Tibial nerve (tissue), 4 donors: ENCODE measurements at places on chromosomes 5 and 9.
A peak's percentile ranks its signal among the peaks of the same experiment; 100 is the strongest.

- H3K36me3 ChIP-seq: no peaks in the 10 kb centered on the region
These were observed 131.9 kb downstream of the CWC27 start for GRCh38 chr5:64900618-64901017.

DNA sequence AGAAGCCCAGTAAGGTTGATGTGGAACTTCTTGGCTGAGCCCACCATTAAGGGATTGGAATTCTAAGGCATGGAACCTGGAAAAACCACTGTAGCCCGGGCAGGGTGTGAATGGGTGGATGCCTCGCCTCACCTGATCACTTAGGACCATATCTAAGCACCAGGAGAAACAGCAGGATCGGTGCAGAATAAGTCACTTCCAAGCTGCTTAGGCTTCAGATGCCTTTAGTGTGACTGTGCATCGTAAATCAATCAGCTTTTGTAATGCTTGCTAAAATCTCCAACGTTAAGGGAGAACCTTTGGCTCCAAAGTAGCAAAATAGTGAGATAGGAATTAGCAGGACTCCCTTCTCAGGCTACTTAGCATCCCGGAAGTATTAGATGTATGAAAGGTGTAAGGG is 103.9 kb upstream of the MEGF10 start:
- no peaks in the 10 kb centered on the region for H3K27me3 ChIP-seq
- no peak overlapping the region for H3K27ac ChIP-seq
- H3K4me3 ChIP-seq: no peak overlapping the region
- no peaks in the 10 kb centered on the region for H3K4me1 ChIP-seq
- no peaks in the 10 kb centered on the region for H3K36me3 ChIP-seq

- DNase-seq: no peak
- no peak overlapping the region for H3K27ac ChIP-seq
- H3K27me3 ChIP-seq: no peaks in the 10 kb centered on the region
- no peaks in the 10 kb centered on the region for H3K4me1 ChIP-seq
- H3K4me3 ChIP-seq: no peak overlapping the region
These were observed 2022.2 kb downstream of the MAT2B start for GRCh38 chr5:165527577-165527976.

DNA sequence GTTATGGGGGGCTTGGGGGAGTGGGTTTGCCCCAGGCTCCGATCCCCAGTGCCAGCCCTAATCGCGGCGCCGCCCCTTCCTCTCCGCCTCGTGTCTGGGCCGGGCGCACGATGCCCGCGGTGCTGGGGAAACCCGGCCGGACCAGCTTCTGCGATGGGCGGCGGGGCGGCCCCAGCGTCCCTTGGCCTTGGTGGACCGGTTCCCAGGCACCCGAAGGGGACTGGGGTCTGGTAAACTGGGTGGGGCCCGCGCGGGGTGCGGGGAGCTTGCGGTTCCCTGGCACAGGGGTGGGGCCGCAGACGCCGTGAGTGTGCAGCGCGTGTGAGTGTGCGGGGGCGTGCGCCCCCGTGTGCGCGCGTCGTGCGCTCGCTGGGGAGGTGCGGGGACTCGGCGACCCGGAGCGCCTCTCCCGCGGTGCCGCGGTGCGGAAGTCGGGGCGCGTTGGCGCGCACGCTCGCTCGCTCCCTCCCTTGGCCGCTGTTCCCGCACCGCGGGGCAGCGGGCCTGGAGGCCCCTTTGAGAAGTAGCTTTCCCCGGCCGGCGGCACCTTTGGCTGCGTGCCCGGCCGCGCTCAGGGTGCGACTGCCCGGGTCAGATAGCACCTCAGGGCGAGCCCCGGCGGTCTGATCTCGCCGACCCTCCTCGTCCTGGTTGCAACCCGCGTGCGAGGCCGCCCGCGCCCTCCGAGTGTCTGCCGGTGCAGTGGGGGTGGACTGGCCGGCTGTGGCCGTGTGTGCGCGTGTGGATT is 568 bp downstream of the MACIR start:
- H3K27ac ChIP-seq: peak overlapping the region; percentile 88
- DNase-seq: no peak
- no peaks in the 10 kb centered on the region for H3K36me3 ChIP-seq
- peak overlapping the region; percentile 71 for H3K4me3 ChIP-seq
- no peaks in the 10 kb centered on the region for H3K27me3 ChIP-seq
- H3K4me1 ChIP-seq: no peaks in the 10 kb centered on the region

DNA sequence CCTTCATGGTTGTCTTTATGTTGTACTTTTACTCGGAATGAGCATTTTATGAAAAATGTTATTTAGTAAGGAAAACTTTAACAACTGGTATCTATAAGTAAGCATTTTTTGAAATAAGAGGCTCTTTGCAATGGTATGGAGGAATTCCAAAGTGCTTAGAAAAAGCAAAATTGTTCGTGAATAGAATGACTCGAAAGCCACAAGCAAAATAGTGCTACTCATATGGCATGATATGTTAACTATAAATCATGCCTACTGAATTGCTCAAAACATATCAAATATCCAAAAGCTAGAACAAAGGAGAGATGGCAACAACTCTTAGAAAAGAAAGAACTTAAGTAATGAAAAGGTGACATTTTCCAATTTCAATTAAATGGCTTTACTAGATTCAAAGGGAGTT is 216.3 kb downstream of the KIAA0825 start:
- H3K27me3 ChIP-seq: no peaks in the 10 kb centered on the region
- no peak overlapping the region for H3K27ac ChIP-seq
- H3K4me3 ChIP-seq: no peak overlapping the region
- H3K4me1 ChIP-seq: no peaks in the 10 kb centered on the region
- H3K36me3 ChIP-seq: no peaks in the 10 kb centered on the region
- DNase-seq: no peak

GRCh38 chr5:4847766-4848165 is 292.4 kb upstream of the ADAMTS16 start:
- H3K4me3 ChIP-seq: no peak overlapping the region
- no peaks in the 10 kb centered on the region for H3K27me3 ChIP-seq
- H3K4me1 ChIP-seq: no peaks in the 10 kb centered on the region
- H3K27ac ChIP-seq: no peak overlapping the region

DNA sequence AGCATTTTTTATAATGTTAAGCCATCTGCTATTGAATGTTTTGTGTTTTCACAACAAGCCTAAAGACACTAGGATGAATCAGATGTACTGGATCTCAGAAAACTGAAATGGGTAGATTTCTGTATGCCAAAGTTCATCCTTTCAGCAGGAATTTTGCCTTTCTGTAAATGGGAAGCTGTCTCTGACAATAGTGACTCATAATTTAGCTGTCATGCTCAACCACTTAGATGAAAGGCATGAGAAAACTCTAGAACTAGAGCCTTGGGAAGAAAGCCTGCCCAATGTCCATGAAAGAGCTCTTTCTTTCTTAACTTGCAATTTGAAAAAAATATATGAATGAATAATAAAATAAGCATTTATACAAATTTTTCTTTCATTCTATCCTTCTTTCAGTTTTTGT is 616.0 kb upstream of the EDIL3 start:
- H3K4me1 ChIP-seq: no peaks in the 10 kb centered on the region
- no peak overlapping the region for H3K27ac ChIP-seq
- no peak for DNase-seq
- H3K27me3 ChIP-seq: no peaks in the 10 kb centered on the region
- no peaks in the 10 kb centered on the region for H3K36me3 ChIP-seq
- no peak overlapping the region for H3K4me3 ChIP-seq

DNA sequence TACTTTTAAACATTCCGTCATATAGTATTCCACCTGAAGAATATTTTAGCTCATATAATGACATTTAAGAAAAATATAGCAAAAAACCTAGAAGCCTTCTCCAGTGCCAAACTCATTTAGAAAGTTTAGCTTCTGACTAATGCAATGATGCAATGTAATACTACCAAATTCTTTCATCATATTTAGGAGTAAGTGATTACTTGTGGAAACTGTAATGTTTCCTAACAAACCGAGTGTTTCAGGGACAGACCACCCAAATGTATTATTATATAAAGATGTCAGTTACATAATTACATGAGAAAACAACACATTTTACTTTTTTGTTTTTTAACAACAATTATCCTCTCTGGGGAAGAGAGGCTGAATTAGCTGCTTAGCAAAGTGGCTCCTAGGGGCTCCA is 316.2 kb downstream of the ARL15 start:
- no peaks in the 10 kb centered on the region for H3K36me3 ChIP-seq
- no peaks in the 10 kb centered on the region for H3K27me3 ChIP-seq
- no peak overlapping the region for H3K27ac ChIP-seq
- no peak for DNase-seq

DNA sequence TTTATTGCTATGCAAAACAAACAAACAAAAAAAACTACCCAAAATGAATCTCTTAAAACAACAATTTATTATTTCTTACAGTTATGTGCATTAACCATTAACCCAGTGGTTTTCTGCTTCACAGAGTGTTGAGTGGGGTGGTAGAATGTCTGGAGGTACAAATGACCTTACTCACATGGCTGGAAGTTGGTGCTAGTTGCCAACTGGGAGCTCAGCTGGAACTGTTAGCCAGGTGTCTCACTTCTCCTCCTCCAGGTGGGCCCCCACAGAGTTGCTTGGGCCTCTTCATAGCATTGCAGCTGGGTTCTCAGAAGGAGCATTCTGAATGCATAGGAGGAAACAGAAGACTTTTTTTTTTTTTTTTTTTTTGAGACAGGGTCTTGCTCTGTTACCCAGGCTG is 10.5 kb upstream of the B4GALT1 start:
- DNase-seq: no peak
- H3K4me3 ChIP-seq: no peak overlapping the region
- H3K27me3 ChIP-seq: no peaks in the 10 kb centered on the region
- no peaks in the 10 kb centered on the region for H3K4me1 ChIP-seq

GRCh38 chr9:77588271-77588937 is 59.7 kb downstream of the GNA14 start:
- H3K27me3 ChIP-seq: no peaks in the 10 kb centered on the region
- DNase-seq: no peak
- H3K36me3 ChIP-seq: no peaks in the 10 kb centered on the region
- no peak overlapping the region for H3K27ac ChIP-seq

DNA sequence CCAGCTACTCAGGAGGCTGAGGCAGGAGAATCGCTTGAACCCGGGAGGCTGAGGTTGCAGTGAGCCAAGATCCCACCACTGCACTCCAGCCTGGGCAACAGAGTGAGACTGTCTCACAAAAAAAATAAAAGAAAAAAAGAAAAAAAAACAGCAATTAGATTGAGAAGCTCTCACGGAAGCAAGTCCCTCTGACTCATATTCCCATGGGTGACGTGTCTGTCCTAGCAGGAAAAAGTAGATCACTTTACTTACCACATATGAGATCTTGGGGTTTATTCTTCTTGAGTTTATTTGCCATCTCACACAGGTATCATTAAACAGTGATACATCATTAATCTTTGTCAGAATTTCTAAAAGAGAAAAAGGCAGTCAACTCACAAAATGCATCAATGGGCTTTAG is 62.6 kb downstream of the SUSD1 start:
- no peak overlapping the region for H3K4me3 ChIP-seq
- no peaks in the 10 kb centered on the region for H3K4me1 ChIP-seq
- no peak overlapping the region for H3K27ac ChIP-seq
- no peaks in the 10 kb centered on the region for H3K36me3 ChIP-seq

GRCh38 chr5:91140657-91141056 is 242.5 kb downstream of the ARRDC3 start:
- no peak for DNase-seq
- no peak overlapping the region for H3K4me3 ChIP-seq
- peaks cover 27% of the 10 kb centered on the region for H3K4me1 ChIP-seq
- H3K36me3 ChIP-seq: no peaks in the 10 kb centered on the region

DNA sequence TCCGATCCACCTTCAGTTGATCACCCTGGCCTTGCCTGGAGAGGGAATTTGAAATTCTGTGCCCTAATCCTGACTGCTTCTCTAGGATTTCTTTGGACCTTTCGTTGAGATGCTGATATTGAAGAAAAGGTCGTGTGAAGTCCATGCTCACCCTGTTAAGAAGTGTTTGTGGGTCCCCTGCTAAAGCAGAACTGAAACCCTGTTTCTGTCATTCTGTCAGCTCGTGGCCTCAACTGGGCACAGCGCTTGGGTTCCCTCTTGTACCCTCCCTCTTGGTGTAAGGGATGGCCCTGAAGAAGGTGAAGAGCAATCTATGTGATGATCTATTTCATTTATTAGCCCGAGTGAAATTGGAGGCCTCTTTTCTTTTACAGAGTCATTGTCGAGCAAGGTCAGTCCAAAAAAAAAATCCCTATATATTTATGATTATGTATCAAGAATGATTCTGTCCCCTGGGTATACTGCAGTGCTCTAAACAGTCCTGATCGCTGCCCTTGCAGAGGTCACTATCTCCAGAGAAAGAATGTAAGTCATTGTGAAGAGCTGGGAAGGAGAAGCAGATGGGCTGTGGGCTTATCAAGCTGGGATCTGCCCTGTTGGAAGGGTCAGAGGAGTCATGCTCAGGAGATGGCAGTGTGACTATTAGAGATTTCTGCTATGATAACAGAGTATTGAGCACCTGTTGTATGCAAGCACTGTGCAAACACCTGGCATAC is 56.1 kb downstream of the WWC1 start:
- DNase-seq: no peak
- no peaks in the 10 kb centered on the region for H3K36me3 ChIP-seq
- H3K4me3 ChIP-seq: no peak overlapping the region
- H3K27ac ChIP-seq: no peak overlapping the region
- no peaks in the 10 kb centered on the region for H3K4me1 ChIP-seq
- H3K27me3 ChIP-seq: no peaks in the 10 kb centered on the region

GRCh38 chr9:69131682-69132081 is 42.4 kb upstream of the TJP2 start:
- H3K27me3 ChIP-seq: no peaks in the 10 kb centered on the region
- H3K36me3 ChIP-seq: no peaks in the 10 kb centered on the region
- H3K4me1 ChIP-seq: peaks cover 20% of the 10 kb centered on the region
- DNase-seq: peak; percentile 59

- no peaks in the 10 kb centered on the region for H3K36me3 ChIP-seq
- no peaks in the 10 kb centered on the region for H3K4me1 ChIP-seq
- no peak overlapping the region for H3K27ac ChIP-seq
- DNase-seq: no peak
These were observed 177.8 kb downstream of the NFIB start for GRCh38 chr9:14136047-14136635.

DNA sequence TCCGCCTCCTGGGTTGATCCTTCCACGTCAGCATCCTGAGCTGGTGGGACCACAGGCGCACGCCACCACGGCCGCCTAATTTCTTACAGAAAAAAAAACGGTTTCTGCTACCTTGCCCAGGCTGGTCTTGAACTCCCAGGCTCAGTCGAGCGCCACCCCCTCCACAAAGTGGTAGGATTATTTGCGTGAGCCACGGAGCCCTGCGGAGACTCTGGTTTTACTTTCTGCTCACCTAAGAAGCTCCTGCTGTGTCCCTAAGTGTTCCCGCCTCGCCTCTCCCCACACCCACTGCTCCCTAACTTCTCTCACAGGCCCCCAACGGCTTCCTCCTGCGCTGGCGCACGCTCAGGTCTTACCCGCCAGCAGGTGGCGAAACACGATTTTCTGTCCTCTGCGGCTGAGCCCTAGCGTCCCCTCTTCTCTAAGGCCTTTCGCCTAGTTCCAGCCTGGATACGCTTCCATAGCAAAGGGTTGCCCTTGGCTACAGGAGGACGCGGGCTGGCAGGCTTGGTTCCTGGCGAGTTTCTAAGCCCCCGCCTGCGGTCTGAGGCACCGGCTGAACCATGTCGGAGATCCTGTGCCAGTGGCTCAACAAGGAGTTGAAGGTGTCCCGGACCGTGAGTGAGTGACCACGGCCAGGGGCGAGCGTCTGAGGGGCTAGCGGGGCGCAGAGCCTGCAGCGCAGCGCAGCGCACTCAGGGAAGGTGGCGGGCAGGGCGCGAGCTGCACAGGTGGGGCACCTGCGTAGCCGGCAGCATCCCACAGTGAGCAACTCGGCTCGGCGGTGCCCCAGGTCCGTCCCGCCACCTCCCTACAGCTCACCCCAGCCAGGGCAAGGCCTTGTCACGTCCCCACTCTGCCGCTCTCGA is at the start of gene SPEF2:
TSS of gene SPEF2 (plus strand) at position 429 of the 869 bp plus-strand sequence. CDS start at position 564, 135 bp downstream.
- H3K27ac ChIP-seq: peak within 1 kb of the TSS; percentile 52
- H3K4me1 ChIP-seq: peaks cover 9% of the 10 kb centered on the region
- H3K27me3 ChIP-seq: no peaks in the 10 kb centered on the region
- peak within 1 kb of the TSS; percentile 68 for H3K4me3 ChIP-seq
- peak; percentile 70 for DNase-seq
